ENCODE measurements at places on chromosomes 5 and 9. TPM values are rescaled to one million over a fixed set of nuclear protein-coding genes. Genes with fewer than 3 reads are reported as not detected.

The DTWD2 gene
- 6.4 TPM for total RNA-seq

The CRHBP gene
- total RNA-seq: 41.6 TPM

The SH2D3C gene
- total RNA-seq: 45.7 TPM

The DMRT3 gene
- total RNA-seq: not detected

The WNK2 gene
- 194 TPM for total RNA-seq

The TPPP gene
- total RNA-seq: not detected

Measured in OCI-LY7 (cell line).